NCI-H2081 treated with DMSO at 0.1 percent for 48 hours (cell line): ENCODE measurements at places on chromosomes 3 and 15.

- peak; percentile 50 for DNase-seq
These were observed 36.3 kb upstream of the TMC3 start for GRCh38 chr15:81410318-81410753.

DNA sequence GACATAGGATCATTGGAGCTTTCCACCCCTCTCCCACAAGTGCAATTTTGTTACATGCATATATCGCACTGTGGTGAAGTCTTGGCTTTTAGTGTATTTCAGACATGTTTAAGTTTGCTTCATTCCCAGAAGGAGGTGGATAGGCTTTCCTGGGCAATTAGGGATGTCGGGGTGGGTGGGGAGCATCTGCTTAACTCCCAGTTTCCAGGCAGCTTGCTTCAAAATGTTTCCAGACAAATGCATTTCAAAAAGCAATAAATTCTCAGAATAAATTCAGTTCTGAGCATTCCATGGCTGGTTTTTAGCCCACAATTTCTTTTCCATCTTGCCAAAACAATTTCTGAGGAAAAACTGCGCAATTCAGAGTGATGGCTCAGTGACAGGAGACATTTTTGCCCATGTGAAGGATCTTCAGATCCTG, 227.7 kb upstream of the ZPLD1 start:
- no peak for DNase-seq

DNA sequence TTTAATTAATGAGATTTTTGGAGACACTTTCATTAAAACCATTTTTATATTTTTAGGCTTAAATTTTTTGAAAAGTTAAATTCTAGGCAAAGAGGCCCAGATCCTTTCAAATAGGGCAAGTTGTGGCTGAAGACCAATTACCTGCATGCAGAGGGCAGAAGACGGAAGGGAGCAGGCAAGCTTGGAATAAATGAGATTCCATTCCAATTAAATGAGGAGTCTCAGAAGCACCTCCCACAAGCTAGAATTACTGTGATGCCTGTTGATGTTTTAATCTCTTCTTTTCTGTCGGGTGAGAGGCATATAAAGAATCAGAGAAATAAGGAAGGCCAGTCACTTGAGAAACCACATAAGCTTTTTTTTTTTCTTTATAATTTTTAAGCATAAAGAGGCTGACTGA, 46.8 kb downstream of the KBTBD8 start:
- no peak for DNase-seq

DNA sequence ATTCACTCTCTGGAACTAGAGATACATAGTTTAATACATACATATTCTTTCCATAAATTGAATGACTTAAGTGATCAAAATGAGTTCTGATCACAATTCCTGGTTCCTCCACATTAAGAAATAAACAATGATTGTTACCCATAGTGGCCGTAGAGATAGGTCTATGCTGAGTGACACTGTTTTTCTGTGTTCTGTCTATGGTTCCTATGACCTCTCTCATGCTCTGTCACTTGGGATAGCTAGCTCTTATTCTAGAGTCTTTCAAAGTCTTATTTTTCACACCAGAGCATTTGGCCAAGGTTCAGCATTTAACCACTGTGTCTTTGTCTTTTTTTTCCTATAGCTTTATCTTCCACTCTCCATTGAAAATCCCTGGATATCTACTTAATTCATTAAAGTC, 132.4 kb downstream of the GOLGA6L6 start:
- DNase-seq = no peak

DNA sequence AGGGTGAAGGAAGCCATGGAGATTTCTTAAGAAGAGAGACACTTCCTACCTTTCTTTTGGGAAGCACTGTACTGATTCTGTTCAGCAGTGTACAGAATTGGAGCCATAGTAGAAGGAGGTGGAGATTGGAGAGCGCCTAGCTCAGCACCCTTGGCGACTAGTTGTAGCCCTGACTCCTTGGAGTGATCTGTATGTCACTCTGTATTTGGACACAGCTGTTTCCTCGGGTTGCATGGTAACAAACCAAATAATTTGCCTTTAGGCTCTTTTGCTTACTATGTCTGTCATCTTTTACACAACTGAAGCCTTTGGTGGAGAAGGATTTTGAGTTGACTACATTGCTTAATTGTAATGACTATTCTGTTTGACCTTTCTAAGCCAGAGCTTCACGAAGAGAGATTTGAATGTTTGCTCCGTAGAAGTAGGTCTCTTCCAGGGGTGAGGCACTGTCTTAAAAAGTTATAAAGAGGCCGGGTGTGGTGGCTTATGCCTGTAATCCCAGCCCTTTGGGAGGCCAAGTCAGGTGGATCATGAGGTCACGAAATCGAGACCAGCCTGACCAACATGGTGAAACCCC, 77.1 kb downstream of the AKAP13 start:
- no peak for DNase-seq
